Kidney epithelial cell (primary cell): ENCODE measurements at places on chromosomes 11 and 22. TPM values are rescaled to one million over a fixed set of nuclear protein-coding genes. Genes with fewer than 3 reads are reported as not detected.

- no peak for DNase-seq
Observed at GRCh38 chr11:20156280-20156875, 3.9 kb downstream of the DBX1 start.

GRCh38 chr11:100367892-100368291 lies 319.2 kb upstream of the ARHGAP42 start:
- no peak for DNase-seq

- DNase-seq: no peak
Observed at GRCh38 chr11:93028960-93029522, 59.6 kb downstream of the MTNR1B start.

- DNase-seq: no peak
Observed at GRCh38 chr11:26623076-26623659, 51.1 kb upstream of the MUC15 start.

DNA sequence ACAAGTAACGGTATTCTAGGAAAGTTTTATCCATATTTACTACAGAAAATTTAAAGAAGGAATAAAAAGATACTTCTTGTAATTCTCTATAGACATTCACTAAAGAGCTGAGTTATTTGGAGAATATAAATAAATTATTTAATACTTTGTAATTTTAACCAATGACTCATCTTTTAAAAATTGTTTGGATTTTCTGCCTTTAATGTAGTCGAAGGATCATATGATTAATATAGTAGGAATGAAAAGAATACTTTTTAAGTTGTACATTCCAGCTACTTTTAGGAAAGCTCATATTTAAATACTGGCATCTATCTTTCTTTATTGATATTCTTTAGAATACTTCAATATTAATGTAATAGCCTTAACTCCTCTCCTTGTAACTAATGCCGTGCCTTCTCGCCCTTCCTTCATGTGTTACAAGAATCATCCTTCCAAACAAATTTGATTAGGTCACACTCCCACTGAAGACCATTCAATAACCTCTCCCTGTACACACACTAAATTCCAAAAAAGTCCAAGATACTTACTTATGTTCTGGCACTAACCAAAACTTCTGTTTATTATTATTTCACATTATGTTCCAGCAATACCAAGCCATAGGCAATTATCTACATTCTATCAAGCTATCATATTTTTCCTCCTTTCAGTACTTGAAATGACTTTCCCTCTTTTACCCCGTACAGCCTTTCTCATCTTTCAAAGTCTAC lies 501.9 kb downstream of the CNTN5 start:
- no peak for DNase-seq

- no peak for DNase-seq
Observed at GRCh38 chr11:69542314-69543168, 61.1 kb downstream of the LINC01488 start.

DNA sequence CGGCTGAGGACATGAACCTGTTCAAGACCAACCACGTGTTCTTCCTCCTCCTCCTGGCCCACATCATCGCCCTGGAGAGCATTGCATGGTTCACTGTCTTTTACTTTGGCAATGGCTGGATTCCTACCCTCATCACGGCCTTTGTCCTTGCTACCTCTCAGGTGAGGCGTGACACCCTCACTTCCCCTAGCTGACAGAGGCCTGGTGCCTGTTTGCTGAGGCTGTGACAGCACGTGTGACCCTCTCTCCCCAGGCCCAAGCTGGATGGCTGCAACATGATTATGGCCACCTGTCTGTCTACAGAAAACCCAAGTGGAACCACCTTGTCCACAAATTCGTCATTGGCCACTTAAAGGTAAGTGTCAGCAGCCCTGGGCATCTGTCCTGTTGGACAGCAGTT lies 12.3 kb downstream of the FADS2 start:
- no peak for DNase-seq

- no peak for DNase-seq
Observed at GRCh38 chr11:44747316-44747715, 20.6 kb downstream of the TSPAN18 start.

GRCh38 chr11:118740892-118741291 lies 50.1 kb downstream of the DDX6 start:
- no peak for DNase-seq

DNA sequence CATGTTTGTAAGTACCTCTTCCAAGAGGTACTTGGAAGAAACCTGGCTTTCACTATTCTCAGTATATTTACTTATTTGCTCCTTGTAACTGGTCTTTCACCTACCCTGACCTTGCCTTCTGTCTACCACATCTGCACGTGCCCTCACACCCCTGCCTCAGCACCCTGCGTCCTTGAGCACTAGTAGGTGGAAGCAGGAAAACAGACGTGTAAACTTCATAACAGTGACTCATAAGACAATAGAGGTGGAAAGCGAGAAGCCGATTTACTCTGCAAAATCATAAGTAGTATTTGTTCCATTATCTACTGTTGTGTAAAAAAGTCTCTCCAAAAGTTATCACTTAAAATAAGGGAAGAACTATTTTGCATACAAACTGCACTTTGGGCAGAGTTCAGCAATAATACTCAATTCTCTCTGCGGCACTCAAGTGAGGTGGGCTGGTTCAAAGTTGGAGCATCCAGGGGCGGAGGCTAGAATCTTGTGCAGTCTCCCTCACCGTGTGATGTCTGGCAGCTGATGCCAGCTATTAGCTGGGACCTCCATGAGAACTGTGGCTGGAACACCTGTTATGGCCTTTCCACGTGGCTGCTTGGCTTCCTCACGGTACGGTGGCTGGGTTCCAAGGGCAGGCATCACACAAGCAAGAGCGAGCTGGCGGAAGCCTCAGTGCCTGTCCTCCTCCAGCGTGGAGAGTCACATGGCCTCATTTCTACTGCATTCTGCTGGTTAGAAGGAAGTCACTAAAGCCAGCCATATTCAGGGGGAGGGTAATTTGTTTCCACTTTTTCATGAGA lies 30.4 kb downstream of the PACS1 start:
- DNase-seq: peak; percentile 48

DNA sequence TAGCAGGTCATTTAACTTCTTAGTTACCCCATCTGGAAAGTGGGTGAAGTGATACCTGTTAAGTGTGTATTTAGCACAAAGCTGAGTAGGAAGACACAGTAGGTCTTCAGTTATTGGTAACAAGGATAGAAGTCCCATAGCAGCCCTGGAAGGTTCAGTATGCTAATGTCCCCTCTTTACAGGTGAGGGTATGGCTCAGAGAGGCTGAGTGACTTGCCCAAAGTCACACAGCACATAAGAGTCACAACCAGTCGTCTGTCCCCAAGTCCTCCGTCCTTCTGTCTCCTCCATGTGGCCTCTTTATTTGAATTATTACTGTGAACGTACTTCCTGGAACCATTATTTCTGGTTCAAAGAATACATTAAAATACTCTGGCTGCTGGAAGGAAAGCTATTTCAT lies 10.5 kb downstream of the ASPHD2 start:
- DNase-seq: no peak

VSIG10L2 gene
- not detected in 2 replicates for total RNA-seq

NXPE4 gene
- not detected in 2 replicates for total RNA-seq

ACR gene
- not detected in 2 replicates for total RNA-seq

USP2 gene
- total RNA-seq: 1.6 and 2.0 TPM in 2 replicates

SLC1A2 gene
- total RNA-seq: not detected in 2 replicates

SPI1 gene
- total RNA-seq: 0.14 TPM in 1 of 2 replicates, not detected in the other
